ENCODE measurements at places on chromosomes 6 and 20.

DNA sequence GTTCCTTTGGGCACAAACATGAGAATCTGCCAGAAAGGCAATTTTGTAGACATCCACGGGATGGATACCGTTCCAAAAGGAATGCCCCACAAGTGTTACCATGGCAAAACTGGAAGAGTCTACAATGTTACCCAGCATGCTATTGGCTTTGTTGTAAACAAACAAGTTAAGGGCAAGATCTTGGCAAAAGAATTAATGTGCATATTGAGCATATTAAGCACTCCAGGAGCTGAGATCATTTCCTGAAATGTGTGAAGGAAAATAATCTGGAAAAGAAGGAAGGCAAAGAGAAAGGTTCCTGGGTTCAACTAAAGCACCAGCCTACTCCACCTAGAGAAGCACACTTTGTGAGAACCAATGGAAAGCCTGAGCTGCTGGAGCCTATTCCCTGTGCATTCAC lies 103.9 kb upstream of the ARG1 start:
- no peak for DNase-seq

- no peak for DNase-seq
Measured at GRCh38 chr6:379410-380181, 12.0 kb upstream of the IRF4 start.

DNA sequence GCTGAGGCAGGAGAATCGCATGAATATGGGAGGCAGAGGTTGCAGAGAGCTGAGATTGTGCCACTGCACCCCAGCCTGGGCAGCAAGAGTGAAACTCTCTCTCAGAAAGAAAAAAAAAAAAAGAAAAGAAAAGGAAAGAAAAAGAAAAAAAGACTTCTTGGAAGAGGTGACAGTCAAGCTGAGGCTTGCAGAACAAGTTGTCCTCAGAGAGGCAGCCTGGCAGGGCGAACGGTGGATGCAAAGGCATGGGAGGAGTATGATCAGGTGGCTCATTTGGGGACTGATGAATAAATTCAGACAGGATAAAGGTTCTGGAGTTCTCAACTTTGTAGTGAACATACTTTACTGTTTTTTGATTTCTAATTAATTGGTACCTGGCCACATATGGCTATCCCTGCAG lies 12.4 kb downstream of the ZNF341 start:
- DNase-seq: no peak

- no peak for DNase-seq
Measured at GRCh38 chr20:19855416-19855815, 97.4 kb downstream of the RIN2 start.

GRCh38 chr20:34064286-34064685 lies 47.8 kb downstream of the EIF2S2 start:
- DNase-seq: no peak

GRCh38 chr6:30077218-30077617 lies 1.6 kb upstream of the RNF39 start:
- DNase-seq: no peak

- no peak for DNase-seq
Measured at GRCh38 chr20:34305333-34306230, 2.4 kb upstream of the AHCY start.

DNA sequence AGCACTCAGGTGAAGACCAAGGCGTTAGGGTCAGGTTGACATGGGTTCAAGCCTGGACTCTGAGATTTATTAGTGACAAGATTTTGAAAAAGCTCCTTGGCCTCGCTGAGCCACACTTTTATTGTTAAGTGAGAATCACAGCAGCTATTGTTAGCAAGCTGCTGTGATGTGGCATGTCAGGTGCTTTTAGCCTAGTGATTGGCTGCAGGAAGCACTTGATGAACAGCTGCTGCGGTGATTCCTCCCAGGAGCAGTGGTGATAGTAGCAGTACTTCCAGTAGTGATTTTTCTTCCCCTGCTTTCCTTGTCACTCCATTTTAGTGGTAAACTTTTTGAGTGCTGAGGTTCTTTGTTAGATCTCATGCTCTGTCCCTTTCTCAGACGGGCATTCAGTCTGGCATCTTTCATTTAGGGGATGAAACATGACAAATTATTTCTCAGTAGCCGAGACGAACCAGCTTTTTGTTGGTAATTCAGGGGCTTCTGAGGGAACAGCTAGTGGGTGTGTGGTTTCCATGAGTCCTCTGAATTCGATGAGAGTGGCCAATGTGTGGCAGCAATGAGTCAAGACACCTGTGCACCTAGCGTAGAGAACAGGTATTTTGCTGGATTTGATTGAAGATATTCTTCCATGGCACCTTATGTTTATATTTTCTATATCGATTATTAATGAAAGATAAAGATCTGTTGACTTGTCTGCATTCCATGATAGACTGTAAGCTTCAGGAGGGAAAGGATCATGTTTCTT lies 696.7 kb downstream of the DHX35 start:
- no peak for DNase-seq

DNA sequence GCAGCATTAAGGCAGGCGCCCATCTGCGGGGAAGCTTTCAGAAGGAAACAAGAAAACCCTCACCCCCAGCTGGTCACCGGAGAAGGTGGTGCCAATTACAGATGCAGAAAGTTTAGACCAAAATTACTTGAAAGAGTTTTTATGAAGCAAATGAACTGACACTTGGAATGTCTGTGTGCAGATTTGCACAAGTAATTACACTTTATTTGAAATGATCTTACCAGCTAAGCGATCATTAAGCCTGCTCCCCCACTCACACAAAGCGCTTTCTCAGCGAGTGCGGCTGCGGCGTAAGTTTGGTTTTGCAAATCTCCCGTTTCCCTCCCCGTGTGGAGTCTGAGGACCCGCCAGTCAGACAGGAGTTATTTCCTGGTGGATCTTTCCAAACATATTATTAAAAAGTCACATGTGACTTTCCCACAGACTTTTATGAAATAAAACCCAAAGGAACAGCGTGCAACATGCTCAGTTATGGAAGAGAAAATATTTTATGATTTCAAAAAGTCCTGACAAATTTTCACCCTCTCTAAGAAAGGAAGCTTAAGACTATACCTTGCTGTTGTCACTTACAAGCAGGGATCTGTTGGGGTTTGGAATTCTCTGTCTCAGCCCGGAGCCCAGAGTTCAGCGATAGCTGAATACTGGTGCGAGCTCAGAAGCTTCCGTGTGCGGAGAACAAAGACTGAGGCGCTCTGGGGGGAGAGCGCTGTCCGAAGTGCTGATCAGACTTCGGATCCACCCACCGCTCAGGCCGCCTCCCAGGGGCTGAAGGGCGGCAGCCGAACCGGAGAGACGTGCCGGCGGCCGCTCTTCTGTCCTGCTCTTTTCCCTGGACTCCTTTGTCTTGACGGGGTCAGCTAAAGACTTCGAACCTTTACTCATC lies 2.7 kb upstream of the MYT1 start:
- DNase-seq: no peak

DNA sequence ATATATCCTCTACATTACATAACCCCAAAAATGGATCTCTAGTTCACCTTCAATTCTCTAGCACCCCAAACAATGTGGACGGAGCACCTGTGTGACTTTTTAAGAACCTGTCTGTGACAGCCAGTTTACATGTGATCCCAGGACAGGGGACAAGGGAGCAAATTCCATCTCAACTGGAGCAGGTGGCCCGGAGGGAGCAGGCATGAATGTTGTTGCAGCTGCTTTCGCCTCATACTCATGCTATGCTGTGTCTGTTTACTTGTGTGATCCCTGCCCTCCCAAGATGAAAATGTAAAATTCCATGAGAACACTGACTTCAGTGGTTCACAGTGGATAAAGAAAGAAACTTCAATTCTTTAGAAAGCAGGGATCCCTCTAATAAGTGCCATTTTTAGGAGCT lies 600.3 kb downstream of the CDH26 start:
- DNase-seq: no peak

- DNase-seq: no peak
Measured at GRCh38 chr6:87297119-87297518, 25.3 kb upstream of the SMIM8 start.

- no peak for DNase-seq
Measured at GRCh38 chr6:167513778-167514177, 188.9 kb downstream of the TTLL2 start.

DNA sequence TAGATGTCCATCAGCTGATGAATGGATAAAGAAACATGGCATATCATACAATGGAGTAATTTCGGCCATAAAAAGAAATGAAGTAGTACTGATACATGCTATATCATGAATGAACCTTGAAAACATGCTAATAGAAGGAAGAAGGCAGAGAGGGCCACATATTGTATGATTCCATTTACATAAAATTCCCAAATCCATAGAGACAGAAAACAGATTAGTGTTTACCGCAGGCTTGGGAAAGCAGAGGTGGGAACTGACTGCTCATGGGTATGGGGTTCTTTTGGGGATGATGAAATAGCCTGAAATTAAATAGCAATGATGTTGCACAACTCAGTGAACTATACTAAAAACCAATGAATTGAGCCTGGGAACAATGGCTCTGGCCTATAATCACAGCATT lies 58.3 kb downstream of the SERAC1 start:
- no peak for DNase-seq

DNA sequence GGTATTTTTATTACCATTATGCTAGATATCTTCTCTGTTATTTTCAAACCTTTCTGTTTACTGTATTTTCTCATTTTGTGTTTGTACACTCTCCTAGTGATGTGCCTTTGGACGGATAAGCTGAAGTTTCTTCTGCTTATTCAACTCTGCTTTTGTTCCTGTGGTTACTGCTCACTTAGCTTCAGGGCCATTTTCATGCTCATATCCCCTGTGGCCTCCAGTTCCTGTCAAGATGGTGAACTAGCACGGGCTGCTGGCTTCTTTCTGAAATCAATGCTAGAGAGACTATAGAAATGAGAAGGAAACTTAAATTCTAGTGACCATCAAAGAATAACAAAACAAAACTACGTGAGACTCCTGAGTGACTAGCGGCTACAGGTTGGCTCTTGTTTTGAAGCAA lies 6.8 kb upstream of the CST8 start:
- no peak for DNase-seq

GRCh38 chr6:61977947-61978346 lies 308.1 kb downstream of the KHDRBS2 start:
- DNase-seq: no peak

DNA sequence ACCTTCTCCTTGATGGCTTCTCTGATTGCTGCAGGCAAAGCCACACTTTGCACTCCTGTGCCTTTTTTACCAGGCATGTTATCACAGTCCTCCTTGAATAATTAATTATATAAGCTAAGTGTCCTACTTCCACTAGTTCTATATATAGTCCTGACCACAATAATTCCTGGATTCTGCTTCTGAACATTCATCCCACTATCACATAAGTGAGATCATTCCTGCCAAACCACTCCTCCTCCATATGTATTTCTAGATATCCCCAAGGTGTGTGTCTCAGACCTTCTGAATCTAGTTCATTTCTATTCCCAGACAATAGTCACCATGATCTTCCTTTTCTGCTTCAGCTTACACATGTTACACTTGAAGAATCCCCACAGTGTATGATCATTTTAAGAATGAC lies 1237.5 kb upstream of the MAP3K7 start:
- DNase-seq: no peak

- DNase-seq: no peak
Measured at GRCh38 chr6:90370493-90370959, 73.9 kb upstream of the BACH2 start.

DNA sequence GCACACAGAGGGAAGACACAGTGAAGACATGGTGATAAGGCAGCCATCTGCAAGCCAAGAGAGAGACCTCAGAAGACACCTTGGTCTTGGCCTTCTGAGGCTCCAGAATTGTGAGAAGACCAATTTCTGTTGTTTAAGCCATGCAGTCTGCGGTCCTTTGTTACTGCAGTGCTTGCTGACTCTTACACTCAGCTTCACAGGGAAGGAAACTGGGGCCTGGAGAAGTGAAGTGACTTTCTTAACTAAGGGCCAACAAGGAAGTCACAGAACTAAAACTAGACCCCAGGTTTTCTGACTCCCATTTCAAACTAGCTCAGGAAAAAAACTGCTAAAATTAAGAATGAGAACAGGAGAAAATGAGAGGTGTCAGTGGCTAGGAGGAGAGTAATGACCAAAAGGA lies 74.3 kb downstream of the TNFRSF21 start:
- DNase-seq: no peak

GRCh38 chr6:78379982-78380381 lies 487.4 kb upstream of the IRAK1BP1 start:
- DNase-seq: no peak

DNA sequence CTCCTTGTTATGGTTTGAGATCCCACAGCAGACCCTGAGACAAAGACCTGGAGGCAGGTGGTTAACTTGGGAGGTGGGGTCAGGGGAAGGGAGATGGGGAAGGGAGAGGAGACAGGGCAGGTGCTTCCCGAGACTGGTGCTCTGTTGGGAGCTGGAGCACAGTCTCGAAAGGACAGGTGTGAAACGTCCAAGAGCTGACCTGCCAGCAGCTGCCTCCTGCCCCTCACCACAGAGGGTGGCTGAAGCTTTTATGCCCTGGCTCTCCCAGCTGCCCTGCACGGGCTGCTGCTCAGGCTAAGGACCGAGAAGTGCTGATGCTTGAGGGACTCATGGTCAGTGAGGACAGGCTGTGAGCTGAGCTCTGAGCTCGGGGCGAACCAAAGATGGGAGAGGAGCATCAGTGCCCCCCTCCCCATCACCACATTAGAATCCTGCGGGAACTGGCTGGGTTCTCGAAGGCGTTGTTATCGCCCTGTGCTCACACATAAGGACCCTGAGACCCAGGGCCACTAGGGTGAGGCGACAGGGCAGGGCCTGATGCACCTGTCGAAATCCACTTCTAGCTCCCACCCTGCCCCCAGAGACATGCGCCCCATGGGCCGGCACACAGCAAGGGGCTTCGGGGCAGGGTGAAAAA lies 25.3 kb upstream of the CD93 start:
- no peak for DNase-seq

DNA sequence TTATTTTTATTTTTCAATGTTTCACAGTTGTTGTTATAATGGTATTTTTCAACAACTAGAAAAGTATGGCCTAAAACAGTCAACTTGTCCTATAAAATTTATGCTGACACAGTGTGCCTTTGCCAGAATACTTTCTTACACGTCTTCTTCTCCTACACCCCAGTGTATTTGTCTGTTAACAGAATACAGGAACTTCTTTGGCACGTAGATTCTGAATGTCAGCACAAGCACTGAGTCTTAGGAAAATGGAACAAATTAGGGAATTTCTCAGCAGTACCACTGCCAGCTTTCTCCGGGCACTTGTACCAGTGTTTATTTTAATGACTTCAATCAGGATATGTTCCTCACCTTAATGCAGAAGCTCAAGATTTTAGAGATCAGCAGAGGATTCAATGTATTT lies 26.7 kb upstream of the AKIRIN2 start:
- no peak for DNase-seq

GRCh38 chr6:111517965-111518364 lies 34.9 kb upstream of the REV3L start:
- DNase-seq: no peak

DNA sequence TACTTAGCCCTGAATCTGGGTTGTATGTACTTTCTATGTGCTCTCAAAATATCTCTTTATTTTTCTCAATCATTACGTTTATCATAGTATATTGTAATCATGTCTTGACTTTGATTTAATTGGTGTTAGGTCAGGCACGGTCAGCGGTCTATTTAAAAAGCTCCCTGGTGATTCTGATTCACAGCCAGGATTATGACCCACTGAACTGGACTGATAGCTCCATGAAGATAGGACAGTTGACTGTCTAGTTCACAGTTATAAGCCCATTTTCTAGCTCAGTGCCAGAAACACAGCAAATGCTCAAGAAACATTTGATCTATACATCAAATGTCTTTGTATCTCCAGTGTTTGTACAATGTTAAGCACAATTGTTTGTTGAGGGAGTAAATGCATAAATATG lies 111.5 kb upstream of the CCN2 start:
- DNase-seq: no peak
